ENCODE measurements at places on chromosomes 6 and 20.

- peak; percentile 6 for DNase-seq
Measured at GRCh38 chr6:169933839-169934698, 182.6 kb downstream of the ERMARD start.

DNA sequence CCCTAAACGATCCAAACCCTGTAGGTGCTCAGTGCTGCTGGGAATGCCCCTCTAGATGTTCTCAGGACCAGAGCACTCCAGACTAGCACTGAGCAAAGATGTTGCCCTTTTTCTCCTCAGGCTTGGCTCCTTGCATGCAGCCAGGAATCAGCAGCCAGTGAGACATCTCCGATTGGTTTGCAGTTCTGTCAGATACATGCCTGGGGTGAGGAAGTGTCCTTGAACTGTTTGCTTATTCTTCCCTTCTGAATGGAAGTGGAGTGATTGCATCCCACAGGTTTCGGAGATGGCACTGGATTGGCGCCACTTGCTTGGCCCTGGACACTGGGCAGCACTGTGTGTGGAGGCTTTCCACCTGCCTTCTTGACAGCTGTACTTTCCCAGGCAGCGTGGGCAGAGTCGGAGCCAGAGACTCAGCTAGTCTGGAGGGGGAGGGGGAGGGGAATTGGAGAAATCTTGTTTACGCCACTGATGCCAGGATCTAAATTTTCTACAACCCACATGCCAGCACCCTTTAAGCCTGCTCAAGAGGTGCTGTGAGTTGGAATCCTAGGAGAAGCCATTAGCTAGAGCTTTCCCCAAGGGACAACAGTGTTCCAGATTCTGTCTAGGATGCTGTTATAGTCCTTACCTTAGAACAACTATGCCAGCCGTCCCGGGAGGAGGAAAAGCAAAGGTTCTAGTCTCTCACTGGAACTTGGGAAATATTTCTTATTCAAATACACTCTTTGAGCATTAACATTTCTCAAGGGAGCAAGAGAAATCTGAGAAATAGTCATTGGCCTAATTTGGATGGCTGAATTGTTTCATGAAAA is 49.2 kb upstream of the SASH1 start:
- DNase-seq: no peak

- DNase-seq: no peak
Measured at GRCh38 chr20:57043669-57044268, 222.7 kb downstream of the BMP7 start.

DNA sequence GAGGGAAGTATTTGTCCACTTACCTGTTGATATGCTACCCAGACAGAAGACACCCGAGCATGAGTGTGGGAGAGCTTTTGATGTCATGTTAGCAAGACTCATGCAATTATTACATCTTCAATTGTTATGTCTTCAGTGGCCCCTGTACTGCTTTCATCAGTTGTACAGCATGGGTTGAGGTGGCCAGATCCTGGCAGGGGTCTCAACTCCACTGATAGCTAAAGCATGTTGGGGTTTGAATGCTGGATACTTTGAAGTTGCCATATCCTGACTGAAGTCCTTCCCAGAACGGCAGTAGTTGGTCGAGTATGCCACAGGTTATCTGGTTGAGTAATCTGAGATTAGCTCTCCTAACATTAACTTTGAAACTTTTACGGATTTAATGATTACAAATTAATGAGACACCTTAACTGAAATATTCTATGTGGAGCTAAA is 46.7 kb downstream of the LRRN4 start:
- no peak for DNase-seq

GRCh38 chr6:56856036-56856580 is 98.8 kb upstream of the BEND6 start:
- DNase-seq: no peak

- no peak for DNase-seq
Measured at GRCh38 chr6:8110117-8110721, 7.9 kb upstream of the EEF1E1 start.

- DNase-seq: no peak
Measured at GRCh38 chr20:44138867-44139266, 48.1 kb downstream of the JPH2 start.

All from fibroblast of mammary gland (primary cell).